NCI-H2227 treated with DMSO at 0.1 percent for 48 hours (cell line): ENCODE measurements at places on chromosomes 5 and 9.

GRCh38 chr9:127463382-127463781, 12.1 kb downstream of the LRSAM1 start:
- DNase-seq = no peak

DNA sequence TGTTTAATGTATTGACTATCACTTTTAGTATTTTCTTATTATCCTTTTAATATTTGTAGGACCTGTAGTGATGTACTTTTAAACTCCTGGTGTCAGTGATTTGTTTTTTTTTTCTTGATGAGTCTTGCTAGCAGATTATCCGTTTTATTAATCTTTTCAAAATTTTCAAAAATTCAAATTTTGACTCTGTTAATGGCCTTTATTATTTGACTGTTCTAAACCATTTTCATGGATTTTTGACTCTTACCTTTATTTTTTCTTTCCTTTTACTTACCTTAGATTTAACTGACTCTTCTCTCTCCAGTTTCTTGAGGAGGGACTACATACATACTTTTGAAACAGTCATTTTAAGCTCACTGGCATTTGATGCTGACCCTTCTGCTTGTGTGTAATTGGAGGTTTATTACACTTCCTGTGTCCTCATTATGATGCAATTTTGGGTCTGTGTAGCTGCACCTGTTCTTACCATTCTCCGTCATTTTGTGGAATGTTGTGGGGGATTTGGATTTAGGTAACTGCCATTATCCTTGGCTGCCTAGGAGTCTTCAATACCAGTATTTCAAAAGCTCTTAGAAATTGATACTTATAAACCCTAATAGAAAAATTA, 32.0 kb upstream of the EXOC3 start:
- no peak for DNase-seq

DNA sequence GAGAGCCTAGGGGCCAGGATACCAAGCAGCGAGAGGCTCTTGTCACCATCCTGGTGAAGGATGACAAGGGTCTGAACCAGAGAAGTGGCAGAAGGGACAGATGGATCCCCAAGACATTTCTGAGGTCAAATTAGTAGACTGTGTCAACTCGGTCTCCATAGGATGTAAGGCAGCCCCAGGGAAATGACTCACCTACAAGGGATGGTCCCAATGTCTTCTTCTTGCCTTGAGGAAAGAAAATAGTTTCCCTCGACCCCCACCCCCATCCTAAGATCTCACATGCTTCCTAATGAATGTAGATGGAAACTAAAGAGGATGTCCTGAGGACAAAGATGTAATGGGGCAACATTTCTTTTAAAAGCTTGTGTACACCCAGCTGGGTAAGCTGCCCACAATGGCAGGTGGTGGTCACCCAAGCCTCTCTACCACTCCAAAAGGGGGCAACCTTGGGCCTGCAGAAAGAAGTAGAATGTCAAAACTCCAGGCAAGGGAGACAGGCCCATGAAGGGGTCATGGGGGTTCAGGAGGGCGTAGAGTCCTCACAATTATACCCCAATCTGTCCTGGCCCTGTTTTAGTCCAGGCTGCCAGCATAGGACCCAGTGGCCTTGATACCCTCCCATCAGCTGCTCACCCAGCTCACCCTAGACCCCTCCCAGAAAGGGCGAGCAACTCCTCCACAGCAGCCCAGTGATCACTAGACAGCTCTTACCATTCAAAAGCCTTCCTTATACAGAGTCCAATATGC, 187.4 kb downstream of the ACTL7B start:
- DNase-seq = no peak

DNA sequence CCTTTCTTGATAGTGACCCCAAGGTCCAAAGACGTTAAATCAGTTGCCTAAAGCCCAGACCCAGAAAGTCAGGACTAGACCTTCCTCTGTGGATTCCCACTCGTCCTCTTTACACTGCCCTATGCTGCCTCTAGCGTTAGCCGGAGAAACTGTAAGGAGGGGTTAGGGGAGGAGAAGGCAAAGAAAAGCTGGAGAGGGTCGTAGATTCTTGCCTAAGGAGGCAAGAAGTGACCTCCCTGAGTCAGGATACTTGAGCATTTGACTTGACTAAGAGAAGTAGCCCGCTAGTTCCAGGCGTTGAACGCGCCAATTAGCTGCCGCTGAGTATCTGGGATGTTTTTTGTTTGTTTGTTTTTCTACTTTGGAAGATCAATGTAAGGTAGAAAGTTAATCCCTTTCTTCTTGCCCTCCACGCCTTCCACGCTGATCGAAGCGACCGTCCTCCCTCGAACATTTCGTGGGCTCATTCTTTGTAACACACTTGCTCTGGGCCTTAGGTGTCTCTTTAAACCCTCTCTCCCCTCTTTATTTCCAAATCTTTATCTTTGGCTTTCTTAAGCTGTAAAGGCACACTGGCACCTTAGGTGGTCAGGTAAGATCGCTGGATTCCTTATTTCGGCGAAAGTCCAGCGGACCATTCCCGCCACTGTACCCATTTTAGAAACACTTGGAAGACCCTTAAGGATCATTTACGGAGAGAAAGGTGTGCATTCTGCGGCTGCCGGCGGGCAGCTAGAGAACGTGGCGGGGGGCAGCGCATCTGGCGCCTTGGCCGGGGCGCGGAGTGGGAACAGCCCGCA, 5.1 kb upstream of the RGMB start:
- peak; percentile 34 for DNase-seq

DNA sequence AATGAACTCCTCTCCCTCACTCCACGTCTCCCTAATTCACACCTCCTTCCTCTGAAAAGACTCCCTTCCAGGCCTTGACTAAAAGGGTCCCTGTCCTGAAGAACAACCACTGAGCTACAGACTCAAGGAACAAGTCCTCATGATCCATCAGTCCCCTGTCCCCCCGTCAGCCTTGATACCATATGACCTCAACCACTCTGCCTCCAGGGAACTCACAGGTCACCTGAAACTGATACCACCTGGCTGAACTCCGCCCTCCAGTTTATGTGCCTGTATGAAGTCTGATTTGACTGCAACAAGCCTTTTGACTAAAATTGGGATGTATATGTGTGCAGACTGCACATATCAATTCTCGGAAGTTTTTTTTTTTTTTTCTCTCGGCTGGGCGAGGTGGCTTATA, 88.7 kb downstream of the UGCG start:
- no peak for DNase-seq

- DNase-seq = no peak
Measured at GRCh38 chr5:136434795-136435194, 69.5 kb upstream of the TRPC7 start.

- DNase-seq = no peak
Measured at GRCh38 chr5:142521706-142522105, 164.2 kb downstream of the FGF1 start.

DNA sequence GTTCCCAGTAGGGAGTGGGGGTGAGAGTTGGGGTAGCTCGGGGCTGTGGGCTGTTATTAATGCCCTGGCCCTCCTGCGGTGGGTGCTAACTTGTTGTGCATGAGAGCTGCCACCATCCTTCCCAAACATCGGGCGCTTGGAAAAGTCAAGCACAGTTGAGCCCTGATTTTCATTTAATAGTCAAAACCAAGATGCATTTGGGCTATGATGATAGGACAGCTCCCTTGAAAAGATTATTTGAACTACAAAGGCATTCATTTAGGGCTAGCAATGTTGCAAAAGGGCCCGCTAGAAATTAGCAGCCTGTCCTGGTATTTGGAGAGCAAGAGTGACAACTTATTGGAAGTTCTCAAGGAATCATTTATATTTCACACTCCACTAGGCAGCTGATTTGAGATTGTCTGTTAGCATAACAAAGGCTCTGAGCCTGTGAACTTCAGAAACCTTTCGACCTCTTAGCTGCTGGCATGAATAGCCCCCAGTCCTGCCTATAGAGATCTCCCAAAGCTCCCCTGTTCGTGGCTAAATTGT, 128.2 kb upstream of the TMEM161B start:
- no peak for DNase-seq

- no peak for DNase-seq
Measured at GRCh38 chr5:157444224-157444623, 15.8 kb upstream of the NIPAL4 start.

- DNase-seq = no peak
Measured at GRCh38 chr5:157164521-157164920, 1.5 kb downstream of the GARIN3 start.

- DNase-seq = no peak
Measured at GRCh38 chr9:133864011-133864410, 125.9 kb upstream of the SARDH start.

- no peak for DNase-seq
Measured at GRCh38 chr9:89983411-89983810, 378.6 kb downstream of the GADD45G start.
